Activated T-cell treated with anti-CD3 and anti-CD28 coated beads, Interleukin-2, amount 50 U/mL, for 4 hours (primary cell): ENCODE measurements at places on chromosomes 7 and 10. TPM values are rescaled to one million over a fixed set of nuclear protein-coding genes. Genes with fewer than 3 reads are reported as not detected.

- no peak for DNase-seq
Observed at GRCh38 chr10:17179002-17179401, 22.5 kb downstream of the TRDMT1 start.

- DNase-seq = no peak
Observed at GRCh38 chr10:129511086-129511485, 44.0 kb downstream of the MGMT start.

The SLC16A9 gene
- total RNA-seq = 0.76 TPM

GRCh38 chr7:117445206-117445605, 17.9 kb upstream of the ASZ1 start:
- no peak for DNase-seq

DNA sequence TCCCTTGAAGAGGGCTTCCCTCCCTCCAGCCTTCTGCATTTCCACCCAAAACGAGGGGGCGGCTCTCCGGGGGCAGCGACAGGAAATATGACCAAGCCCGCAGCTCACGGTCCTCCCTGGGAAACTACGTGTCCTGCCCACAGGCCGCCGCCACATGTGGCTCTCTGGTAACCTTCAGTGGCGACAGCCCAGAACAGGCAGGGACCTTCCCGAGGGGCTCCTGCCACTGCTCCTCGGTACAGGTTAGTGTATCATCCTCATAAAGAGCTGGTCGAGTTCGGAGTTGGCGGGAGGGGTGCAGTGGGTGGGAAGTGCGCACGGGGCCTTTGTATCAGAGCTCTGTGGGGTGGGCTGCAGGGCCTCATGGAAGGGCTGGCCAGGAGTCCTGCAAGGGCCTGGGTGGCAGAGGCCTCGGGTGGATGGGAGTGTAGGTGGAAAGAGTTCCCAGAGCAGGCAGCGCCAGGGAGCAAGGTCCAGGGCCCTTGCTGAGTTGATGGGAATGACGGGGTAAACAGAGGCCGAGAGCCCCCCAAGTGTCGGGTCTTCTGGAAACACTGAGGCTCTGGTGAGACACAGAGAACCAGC, 66.0 kb downstream of the TCERG1L start:
- DNase-seq = no peak

- DNase-seq = no peak
Observed at GRCh38 chr10:132101529-132101928, 35.8 kb downstream of the JAKMIP3 start.

- no peak for DNase-seq
Observed at GRCh38 chr10:129525401-129525801, 58.4 kb downstream of the MGMT start.

DNA sequence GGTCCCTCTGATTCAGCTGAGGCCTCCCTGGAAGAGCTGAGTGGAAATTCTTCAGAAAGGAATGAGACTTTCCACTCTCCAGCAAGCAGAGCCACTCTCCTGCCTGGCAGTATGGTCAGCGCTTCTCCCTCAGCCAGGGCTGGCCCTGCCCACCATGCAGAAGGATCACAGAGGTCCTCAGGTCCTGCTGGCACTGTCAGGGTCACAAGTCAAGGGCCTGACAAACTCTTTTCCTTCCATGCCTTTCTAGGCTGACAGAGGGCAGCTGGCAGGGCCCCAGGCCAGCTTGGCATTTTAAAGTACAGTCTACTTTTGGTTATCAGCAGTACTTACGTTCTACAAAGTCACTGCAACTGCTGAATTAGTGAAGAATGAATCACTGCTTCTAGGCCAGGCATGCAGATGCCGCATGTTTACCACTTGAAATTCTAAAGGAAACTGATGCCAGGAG, 119.3 kb upstream of the FRMD4A start:
- no peak for DNase-seq

The PON1 gene
- total RNA-seq = not detected

- no peak for DNase-seq
Observed at GRCh38 chr10:89296220-89296648, 5.6 kb upstream of the IFIT2 start.

The PIK3AP1 gene
- 3.2 TPM for total RNA-seq

The ZNRF2 gene
- total RNA-seq = 8.3 TPM

GRCh38 chr10:117710181-117710798, 167.7 kb downstream of the EMX2 start:
- DNase-seq = no peak

The SAMD9 gene
- total RNA-seq = 2.1 TPM

The UCN3 gene
- total RNA-seq = not detected

DNA sequence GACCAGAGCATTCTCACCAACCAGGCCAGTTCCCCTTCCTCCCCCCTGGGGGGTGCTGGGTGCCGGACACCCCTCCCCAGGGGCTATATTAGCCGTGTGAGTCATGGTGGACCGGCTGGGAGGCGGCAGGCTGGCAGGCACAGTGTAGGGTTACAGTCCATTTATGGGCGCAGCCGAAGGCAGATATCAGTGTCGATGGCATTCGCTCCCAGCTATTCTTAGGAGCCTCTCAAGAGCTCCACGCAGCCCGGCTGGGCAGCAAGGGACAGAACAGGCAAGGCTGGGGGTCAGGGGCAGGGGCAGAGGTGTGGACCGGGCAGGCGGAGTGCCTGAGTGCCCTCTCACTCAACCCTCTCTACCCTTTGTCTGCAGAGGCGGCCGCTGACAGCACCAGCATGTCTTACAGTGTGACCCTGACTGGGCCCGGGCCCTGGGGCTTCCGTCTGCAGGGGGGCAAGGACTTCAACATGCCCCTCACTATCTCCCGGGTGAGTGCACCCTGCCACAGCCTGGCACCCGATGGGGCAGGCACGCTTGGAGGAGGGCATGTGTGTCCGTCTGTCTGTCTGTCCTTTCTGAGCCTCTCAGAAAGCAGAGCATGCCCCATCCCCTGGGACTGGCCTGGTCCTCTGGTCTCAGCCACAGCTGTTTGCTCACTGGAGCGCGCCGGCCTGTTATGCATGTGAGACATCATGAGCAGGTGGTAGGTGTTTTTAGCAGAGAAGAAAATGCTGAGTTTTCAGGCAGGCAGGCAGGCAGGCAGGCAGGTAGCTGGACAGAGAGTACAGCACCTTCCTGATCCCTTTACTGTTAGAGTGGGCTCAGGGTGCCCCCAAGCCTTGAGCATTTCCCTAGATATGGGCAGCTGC, at the start of gene LDB3:
Gene LDB3, plus strand, starts transcription at position 215 of the 869 bp plus-strand sequence. Its CDS starts 181 bp downstream, at position 396.
- DNase-seq = no peak

DNA sequence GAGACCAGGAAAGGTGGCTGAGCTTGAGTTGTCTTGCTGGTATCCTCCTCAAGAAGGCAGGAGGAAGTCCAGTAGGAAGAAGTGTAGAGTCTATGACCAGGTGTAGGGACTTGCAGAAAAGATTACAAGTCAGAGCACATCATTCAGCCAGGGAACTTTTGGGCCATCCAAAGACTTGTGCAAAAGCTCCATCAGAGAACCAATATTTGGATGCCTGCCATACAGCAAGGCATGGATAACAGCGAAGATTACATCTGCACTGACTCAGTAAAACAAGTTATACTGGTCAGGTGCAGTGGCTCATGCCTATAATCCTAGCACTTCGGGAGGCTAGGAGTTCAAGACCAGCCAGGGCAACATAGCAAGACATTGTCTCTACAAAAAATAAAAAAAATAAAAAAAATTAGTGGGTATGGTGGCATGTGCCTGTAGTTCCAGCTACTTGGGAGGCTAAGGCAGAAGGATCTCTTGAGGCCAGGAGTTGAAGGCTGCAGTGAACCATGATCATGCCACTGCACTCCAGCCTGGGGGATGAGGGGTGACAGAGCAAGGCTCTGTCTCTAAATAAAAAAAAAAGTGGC, 13.2 kb upstream of the NMT2 start:
- no peak for DNase-seq

DNA sequence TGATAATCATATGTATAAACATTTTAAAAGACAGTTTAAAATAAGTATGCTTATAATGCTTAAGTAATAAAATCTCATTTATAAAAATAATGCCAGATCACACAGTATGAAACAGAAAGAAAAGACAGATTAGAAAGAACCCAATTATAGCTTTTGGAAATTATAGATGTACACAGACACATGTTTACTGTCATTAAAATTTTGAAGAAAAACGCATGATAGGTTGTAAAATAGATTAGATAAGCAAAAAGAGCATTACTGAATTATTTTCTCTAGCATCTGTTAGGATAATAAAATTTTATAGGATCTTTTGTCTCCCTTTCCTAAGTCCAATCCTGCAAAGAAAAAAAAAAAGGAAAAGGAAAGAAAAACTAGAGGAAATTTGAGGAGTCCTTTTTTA, 1107.3 kb upstream of the LRRN3 start:
- no peak for DNase-seq

DNA sequence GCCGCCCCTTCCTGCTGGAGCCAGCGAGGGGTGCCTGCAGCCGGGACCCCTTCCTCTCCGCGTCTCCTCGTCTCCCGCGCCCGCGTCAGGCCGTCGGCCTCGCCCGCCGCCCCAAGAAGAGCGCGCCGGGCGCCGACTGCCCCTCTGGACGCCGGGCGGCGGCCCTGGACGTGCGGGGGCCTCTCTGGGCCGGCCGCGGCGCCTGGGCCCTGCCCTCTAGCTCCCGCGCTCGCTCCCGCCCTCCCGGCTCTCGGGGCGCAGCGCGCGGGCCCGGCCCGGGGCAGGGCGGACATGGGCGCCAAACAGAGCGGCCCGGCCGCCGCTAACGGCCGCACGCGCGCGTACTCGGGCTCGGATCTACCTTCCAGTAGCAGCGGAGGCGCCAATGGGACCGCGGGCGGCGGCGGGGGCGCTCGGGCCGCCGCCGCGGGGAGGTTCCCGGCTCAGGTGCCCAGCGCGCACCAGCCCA, 704 bp downstream of the ZNRF2 start:
- peak; percentile 30 for DNase-seq

- no peak for DNase-seq
Observed at GRCh38 chr10:16788125-16788524, 29.1 kb downstream of the RSU1 start.

The TACR2 gene
- not detected for total RNA-seq

DNA sequence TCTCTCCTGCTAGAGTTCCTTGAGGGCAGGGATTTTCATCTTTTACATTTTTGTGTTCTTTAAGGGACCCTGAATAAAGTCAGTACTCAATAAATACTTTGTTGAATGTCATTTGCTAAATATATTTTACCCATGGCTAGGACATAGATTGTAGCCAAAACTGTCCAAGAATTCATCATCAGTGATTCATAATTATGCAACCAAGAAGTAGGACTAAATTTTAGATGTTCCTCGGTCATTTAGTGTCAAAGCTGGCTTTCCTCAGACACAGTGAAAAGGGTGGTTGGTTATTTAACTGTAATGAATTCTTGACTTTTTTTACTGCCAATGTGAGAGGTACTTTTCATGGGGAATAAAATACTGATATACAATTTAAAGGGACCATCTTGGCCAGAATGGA, 3.3 kb downstream of the NUDT13 start:
- no peak for DNase-seq

DNA sequence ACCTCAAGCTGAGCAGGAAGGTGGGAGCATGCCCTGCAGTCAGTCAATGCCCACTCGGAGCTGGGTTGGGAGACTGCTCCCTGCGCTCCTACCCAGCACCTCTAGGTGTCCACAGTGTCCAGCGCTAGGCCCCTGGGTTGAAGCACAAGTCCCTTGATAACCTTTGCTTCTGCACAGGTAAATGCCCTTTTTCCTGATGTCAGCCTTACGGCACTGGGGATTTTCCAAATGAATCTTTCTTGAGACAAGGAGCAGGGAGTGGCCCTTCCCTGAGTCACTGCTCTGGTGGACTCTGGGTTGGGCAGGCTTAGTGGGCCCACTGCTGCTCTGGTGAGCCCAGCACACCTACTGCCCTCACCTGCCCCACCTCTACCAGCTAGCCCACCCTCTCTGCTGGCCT, 61.9 kb upstream of the OPN4 start:
- DNase-seq = no peak

GRCh38 chr7:98651760-98652159, 34.7 kb downstream of the NPTX2 start:
- DNase-seq = no peak

DNA sequence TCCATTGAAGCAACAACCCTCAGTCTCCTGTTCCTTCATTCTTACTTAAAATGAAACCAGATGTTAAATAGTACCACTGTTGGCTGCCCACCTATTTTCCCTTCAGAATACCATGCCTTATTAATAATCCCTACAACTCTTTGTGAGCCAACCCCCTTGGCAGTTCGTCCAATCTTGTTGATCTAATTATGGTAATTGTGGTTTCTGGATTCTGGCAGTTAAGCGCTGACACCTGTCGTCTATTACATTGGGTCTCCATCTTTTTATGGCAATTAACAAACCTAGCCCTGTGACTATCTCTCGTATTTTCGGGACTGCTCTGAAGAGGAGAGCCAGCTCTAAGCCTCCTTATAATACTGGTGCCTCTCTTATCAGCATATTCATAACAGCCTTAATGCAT, 432.0 kb downstream of the ATRNL1 start:
- DNase-seq = no peak

DNA sequence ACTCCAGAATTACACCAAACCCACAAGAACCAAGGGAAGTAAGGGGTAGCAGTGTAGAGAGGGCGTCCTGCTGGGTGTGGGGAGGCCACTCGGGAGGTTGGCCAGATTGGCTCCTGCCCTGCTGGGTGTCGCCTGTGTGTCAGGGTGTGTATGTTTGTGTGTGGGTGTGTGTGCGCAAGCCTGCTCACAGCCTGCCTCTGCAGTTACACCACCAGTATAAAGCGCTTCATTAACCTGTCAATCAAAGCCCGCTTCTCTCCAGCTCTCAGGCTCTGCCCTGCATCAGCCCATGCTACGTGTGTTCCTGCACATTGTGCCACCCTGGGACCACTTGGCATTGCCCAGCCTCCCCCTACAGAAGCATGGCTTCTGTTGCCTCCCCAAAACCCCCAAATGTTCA, 83.3 kb upstream of the PAX2 start:
- no peak for DNase-seq

DNA sequence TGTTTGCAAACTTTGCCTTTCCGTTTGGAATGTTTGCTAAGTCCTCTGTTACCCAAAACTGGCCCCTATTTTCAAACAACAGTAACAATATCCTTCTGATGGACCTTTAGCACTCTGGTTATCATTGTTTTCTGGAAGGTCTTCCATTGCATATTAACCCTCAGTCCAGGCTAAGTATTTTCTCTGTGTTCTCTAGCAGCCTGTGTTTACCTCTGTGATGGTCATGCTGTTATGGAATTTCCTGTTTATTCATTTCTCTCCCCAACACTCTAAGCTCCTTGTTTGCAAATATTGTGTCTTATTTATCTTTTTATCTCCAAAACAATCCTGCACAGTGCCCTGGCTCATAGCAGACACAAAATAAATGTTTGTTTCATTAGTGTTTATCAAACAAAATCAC, 560.3 kb downstream of the ATRNL1 start:
- no peak for DNase-seq

DNA sequence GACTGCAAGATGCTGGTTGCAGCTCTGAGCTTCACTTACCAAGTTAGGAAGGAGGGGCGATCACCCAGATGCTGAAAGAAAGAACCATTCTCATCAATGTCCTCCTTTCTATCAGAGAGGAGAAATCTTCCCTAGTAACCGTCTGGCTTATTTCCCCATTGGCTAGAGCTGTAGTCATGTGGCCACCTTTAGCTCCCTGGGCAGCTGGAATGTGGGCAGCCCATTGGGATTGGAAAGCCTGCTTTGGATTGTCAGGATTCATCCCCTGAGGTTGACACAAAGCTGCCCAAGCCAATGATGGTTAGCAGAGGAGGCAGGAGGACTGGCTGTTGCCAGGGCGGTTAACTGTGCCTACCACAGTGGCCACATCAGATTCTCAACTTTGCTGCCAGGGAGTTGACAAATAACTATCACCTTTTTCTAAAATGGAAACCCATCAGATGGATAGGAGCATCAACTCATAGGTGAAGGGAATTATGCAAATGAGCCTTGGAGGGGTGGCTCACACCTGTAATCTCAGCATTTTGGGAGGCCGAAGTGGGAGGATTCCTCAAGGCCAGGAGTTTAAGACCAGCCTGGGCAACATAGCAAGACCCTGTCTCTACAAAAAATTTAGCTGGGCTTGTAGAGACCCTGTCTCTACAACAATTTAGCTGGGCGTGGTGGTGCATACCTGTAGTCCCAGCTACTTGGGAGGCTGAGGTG, 206.4 kb upstream of the GALNT17 start:
- DNase-seq = no peak
